Suppressor macrophage treated with lipopolysaccharide for 1 hour (primary cell): ENCODE measurements at places on chromosomes 6 and 20.

- no peak for DNase-seq
Observed at GRCh38 chr20:57459278-57459677, 65.7 kb downstream of the CTCFL start.

GRCh38 chr6:70107852-70108629, 194.8 kb downstream of the COL9A1 start:
- DNase-seq: peak; percentile 33

DNA sequence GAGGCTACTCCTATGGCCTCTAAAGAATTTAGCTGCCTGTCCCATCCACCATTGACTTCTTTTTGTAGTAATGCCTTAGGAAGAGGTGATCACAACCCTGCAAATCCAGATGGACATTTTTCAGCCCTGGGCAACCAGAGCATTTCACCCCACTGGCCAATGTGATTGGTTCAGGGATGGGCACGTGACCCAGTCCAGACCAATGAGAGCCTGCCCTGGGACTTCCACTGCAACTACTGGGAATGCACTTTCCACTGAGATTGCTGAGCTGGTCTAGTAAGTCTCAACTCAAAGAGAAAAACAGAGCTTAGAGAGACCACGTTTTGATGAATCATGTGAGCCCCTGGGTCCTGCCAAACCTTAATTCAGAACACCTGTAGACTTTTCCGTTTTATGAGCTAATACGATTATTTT, 8.9 kb upstream of the UBE2V1 start:
- no peak for DNase-seq

GRCh38 chr20:14245368-14245970, 91.9 kb downstream of the FLRT3 start:
- no peak for DNase-seq

- no peak for DNase-seq
Observed at GRCh38 chr6:159557031-159557430, 136.0 kb downstream of the SOD2 start.

GRCh38 chr6:108621117-108621516, 60.4 kb downstream of the FOXO3 start:
- peak; percentile 89 for DNase-seq

- no peak for DNase-seq
Observed at GRCh38 chr6:112906726-112907125, 559.6 kb downstream of the RFPL4B start.

- no peak for DNase-seq
Observed at GRCh38 chr20:20691477-20692235, 20.8 kb downstream of the RALGAPA2 start.

- DNase-seq: peak; percentile 93
Observed at GRCh38 chr6:157221049-157221816, 102.1 kb downstream of the TMEM242 start.

DNA sequence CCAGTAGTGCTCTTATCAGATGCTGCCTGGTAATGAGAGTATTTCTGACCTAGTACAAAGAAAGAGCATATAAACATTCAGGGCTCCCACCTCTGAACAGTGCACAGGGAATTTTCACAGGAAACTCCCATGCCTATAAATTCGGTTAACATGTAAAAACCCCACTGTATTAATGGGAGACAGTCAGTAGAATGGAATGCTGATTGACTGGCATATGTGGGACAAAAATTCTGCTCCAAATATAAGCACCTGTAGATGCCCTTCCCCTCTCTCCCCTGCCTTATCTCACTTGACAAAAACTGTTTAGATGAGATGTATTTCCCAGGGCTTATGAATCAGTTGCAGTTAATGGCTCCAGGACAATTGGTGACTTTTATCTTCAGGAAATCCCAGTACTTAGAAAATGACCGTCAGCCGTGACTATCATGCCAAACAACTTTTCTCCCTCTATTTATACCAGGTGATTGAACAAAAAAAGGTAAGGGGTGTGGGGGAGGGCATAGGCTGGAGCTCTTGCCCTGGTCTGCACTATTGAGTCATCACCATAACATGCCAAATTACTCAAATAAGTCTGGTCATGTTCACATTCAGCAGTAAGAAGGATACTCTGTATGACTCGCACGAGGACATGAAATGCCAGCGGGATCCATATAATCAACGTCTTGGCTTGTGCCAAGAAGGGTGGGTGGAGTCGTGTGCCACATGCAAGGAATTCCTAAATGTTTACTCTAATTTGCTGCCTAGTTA, 176.4 kb upstream of the BMP2 start:
- DNase-seq: no peak

- no peak for DNase-seq
Observed at GRCh38 chr20:58973866-58974265, 7.2 kb upstream of the NELFCD start.

GRCh38 chr6:85241498-85242052, 208.3 kb upstream of the NT5E start:
- DNase-seq: no peak

- DNase-seq: no peak
Observed at GRCh38 chr20:50367104-50367674, 143.0 kb upstream of the PTPN1 start.
